ENCODE measurements at places on chromosomes 1 and 21. TPM values are rescaled to one million over a fixed set of nuclear protein-coding genes. Genes with fewer than 3 reads are reported as not detected.

Gene RWDD3
- 8.0 TPM for total RNA-seq

Gene CASQ2
- 1,066 TPM for total RNA-seq

Gene ILDR2
- total RNA-seq = 7.3 TPM

GRCh38 chr1:209565759-209566678, 17.5 kb upstream of the CAMK1G start:
- DNase-seq = peak; percentile 82

DNA sequence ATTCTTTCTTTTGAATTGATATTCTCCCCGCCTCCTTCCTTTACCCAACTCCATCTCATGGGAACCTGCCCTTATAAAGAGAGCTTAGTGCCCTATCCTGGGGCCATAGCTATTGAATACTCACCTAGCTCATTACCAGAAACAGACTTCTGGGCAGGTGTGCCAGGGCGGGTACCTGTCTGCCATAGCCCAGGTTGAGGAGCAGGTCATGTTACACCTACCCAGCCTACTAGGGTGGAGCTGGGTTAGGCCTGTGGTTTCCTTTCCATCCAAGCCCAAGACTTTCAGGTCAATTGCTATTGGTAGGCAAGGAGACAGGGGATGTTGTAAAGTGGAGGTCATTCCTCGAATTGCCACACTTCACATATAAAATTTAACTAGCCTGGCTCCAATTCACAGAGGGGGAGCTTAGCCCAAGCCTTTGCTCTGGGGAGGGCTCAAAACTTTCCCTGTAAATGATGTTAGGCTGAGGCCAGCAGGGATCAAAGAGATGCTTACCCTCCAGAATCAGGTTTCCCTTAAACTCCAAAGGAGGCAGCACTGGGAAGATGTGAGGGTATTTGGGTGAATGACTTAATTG, 87.1 kb upstream of the IPO9 start:
- DNase-seq = no peak

- no peak for DNase-seq
These were observed 3.8 kb downstream of the LAMC1 start for GRCh38 chr1:183027031-183027430.

- no peak for DNase-seq
These were observed 406.9 kb upstream of the NCAM2 start for GRCh38 chr21:20591284-20591683.

- no peak for DNase-seq
These were observed 686 bp downstream of the KMO start for GRCh38 chr1:241532864-241533263.
